CD4-positive, alpha-beta T cell treated with Interleukin-10 for 1 hour (primary cell): ENCODE measurements at places on chromosomes 4 and X.

- no peak for DNase-seq
Observed at GRCh38 chr4:125105561-125105960, 209.2 kb upstream of the FAT4 start.

- no peak for DNase-seq
Observed at GRCh38 chr4:93540562-93540961, 288.0 kb upstream of the ATOH1 start.

- no peak for DNase-seq
Observed at GRCh38 chrX:71953946-71954345, 43.3 kb downstream of the NHSL2 start.

DNA sequence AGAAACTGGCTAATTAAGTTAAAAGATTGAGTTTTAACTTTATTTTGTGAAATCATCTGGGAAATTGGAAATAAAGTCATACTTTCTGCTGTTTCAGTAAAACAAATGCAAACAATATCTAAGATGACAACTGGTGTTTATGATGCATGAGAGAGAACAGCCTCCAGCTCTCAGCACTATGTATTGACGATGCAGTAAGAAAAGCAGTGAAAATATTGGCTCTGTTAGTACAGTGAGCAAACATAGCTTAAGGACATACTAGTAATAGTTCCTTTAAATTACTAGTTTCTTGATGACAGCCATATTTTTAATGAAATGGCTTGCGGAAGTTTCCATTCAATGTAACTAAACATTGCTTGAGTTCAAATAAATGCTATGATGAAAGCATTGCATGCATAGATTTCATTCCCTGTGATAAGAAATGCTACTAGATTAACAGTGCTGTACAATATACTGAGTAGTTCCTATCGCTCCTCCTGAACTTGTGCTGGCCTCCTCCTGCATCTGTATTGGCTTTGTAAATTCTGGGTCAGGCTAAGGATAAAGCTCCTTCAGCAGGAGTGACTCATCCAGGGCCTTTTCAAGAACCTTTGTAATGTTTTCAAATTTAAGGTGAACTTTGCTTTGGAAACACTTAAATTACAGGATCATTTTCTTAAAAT, 11.6 kb downstream of the ARHGAP24 start:
- no peak for DNase-seq

- peak; percentile 1 for DNase-seq
Observed at GRCh38 chrX:31038575-31039326, 33.1 kb downstream of the FTHL17 start.

DNA sequence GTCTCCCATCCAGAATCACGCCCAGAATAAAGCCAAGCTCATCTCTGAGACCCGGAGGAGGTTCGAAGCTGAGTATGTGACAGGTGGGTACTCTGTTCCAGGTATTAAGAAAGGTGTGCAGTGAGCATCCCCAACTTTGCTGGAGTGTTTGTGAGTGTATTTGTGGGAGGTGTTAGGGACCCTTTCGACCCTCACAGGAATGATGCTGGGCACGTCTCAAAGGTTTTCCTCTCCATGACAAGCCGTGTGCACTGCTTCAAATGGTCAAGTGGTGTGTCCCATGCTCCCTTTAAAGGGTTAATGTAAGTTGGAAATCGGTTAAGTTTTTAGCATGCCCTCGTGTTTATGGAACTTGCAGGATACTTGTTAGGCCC, 442 bp downstream of the MOSPD2 start:
- no peak for DNase-seq

DNA sequence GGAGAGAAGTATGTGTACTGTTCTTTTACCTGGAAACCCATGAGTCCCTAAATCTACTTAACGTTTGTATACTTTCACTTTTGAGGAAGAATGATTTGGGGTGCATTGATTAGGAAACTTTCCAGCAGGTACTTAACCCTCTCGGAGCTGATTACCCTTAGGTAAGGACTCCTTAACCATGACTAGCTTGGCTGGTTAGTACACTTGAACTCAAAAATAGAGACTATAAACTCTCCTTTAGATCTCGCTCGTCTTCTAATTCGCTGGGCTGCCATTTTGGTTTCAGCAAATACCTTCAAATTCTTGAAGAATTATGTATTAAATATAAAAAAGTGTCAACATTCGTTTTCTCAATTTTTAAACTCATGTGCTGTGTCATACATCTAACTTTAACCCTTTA, 2.0 kb downstream of the USP9X start:
- DNase-seq, result no peak

DNA sequence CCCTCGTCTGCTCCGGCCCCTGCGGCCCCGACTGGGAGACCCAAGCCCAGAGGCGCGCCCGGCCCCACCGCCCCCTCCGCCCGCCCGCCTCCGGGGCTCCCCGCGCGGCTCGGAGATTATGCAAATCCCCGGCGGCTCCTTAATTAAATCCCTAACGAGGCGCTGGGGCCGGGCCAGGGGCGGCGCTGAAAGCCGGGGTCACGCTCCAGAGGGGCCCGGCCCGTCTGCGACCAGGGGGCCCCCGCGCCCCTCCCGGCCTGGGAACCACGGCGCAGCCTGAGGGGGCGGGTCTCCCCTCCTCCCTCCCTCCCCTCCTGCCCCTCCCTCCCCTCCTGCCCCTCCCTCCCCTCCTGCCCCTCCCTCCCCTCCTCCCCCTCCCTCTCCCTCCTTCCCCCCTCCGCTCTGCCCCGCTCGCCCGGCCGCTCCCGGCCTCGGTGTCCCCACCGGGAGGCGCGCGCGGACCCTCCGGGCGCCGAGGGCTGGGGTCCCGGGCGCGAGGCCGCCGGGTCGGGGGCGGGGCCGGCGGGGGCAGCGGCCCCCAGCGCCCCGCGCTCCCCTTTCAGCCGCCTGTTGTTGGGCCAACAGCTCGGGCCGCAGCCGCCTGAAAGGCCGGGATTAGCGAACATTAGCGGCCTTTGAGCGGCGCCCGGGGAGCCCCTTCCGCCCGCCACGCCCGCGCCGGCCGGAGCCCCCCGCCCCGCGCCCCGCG, 25.9 kb upstream of the FGFR3 start:
- DNase-seq, result no peak

DNA sequence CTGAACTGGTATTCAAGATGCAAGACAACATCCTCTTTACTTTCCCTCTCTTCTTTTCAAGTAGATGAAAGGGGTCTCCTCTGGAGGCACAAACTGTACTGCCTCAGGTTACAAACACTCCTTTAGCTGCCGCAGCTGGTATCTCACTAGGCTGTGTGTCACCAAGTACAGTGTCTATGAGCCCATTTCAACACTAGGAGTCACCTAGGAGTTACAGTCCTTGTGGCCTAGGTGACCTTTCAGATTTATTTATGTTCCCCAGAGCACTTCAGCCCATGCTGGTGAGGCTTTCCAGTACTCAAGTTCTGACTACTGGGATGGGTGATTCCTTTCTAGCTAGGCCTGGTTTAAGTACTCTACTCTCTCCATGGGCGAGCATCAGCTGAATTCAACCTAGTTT, 32.4 kb upstream of the TMLHE start:
- DNase-seq, result no peak

DNA sequence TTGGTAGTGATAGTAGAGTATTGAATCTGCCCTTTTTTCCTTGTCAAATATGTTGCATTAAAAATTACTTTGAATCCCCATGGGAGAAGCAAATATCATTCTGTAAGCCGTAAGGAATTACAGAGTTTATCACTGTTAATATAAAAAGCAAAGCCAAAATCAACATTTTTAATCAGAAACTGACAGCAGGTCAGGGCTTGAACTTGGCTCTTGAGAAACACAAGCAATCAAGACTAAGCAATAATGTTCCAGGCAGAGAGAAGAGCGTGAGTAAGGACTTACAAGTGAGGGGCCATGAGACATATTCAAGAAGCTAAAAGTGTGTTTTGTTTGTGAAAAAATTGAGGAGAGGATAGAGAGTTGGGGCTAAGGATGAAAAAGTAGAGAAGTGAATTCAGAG, 68.2 kb downstream of the ARHGAP6 start:
- DNase-seq, result no peak

DNA sequence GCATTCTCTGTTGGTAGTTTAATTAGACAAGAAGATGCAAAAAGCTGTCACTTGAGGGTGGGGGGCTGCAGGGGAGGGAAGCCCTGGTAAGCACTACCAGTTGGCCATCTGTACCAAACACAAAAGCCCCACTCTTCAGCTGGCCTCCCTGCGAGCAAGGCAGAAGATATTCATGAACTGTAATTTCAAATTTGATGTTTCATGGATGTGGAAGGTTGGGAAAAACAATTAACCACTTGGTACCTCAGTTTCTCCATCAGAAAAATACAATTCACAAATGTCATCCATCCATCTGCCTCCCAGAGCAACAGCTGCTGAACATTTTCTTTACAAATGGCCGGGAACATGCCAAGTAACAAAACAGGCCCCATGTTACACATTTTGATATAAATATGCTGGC, 265.3 kb downstream of the HNRNPD start:
- DNase-seq, result no peak

DNA sequence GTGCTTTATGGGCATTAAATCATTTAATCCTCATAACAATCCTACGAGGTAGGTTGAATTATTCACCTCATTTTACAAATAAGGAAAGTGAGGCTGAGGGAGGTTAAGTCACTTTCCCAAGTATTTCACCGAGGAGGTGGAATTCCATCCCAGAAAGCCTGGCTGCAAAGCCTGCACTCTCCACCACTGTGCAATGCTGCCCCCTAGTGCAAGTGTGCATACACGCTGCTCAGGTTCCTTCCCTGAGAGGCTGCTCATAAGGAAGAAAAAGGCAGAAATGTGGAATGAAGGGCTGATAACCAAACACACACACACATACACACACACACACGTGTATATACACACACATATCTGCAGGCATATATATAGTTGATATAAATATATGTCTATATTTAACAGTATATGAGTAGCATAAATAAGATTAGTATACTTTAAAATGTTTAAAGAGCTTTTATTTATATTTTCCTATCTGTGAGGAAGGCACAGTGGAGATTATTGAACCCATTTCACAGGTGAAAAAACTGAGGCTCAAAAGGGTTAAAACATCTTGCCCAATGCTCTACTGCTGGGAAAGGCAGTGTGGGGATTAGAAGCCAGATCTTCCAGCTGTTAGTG, 714.5 kb upstream of the TENM3 start:
- DNase-seq, result no peak

DNA sequence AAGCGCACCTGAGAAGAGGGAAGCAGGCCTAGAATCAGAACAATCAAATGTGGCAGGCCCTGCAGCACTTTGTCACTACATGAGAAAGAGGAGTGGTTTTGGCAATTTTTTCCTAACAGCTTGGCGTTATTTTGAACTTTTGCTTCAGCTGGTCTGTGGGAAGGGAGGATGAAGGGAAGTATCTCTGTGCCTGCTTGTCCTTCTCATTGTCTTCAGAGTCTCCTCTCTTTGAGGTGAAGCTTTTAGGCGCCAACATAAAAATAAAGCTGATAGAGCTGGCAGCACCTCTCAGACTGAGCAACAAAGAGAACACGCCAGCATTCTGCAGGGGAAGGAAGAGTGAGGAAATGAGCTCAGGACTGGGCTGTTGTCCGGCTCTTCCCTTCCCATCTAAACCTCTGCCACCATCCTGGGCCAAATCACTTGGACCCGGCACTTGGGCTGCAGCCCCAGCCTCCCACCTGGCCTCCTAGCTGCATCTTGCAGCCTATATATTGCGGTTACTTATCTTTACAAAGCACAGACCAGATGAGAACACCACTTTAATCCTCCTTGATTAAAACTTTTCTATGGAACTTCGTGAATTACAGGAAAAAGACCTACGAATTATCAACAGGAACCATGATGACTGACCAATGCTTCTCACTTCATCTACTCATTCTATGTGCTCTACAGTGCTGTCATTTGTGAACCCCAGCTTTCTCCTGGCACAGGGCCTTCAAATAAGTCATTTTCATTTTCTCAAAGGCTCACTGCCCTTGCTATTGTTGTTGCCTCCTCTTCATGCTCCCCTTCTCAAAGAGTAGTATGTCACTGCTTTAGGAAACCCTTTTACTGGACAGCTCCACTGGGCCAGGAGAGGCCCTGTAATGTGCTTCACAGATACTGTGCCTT, 476.4 kb upstream of the HS3ST1 start:
- DNase-seq, result no peak

DNA sequence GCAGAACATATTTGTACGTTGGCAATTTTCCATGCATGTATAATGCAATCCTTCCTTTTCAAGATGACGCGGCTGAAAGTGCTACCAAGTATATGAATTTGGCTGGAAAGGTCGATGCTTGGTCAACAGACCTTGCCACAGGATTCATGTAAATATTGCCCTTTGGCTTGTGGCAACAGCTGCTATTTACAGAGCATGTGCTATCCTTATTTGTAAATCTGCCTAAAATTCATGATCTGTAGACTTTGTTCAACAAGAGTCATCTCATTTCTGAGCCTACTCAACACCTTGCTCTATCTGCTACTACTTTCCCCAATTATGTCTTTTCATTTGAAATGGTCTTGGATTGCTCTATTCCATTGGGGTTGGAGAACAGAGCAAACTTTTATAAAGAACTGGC, 1.9 kb upstream of the SMARCA1 start:
- no peak for DNase-seq

- DNase-seq, result no peak
Observed at GRCh38 chr4:137116144-137116543, 416.1 kb downstream of the PCDH18 start.

DNA sequence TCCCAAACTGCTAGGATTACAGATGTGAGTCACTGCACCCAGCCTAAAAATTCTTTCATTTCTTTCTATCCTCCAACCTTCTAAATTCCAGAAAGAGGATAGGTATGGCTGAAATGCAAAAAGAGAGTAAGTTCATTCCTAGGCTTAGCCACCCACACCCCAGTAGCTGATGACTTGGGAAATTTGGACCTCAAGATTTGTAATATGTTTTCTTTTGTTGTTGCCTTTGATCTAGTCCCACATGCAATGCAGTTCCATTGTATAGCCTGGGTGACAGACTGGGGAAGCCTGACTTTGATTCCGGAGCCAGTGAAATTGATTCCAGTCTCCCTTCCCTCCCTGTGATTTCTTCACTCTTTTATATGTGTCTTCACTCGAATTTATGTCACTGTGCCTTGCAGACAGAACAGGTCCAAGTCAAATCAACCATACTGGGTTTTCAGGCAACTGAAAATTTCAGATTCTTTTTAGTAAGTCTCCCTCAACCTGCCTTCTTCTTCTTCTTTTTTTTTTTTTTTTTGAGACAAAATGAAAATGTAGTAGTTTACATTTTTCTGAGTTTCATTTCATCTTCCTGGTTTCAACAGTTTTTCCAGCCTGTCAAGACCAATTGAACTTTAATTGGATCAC, 176.2 kb upstream of the RBPJ start:
- no peak for DNase-seq
